ENCODE measurements at places on chromosomes 11 and 22.

- DNase-seq = peak; percentile 77
These were observed 21.0 kb upstream of the MS4A6E start for GRCh38 chr11:60305906-60306619.

- DNase-seq = peak; percentile 91
These were observed 24.1 kb downstream of the GRAMD1B start for GRCh38 chr11:123454060-123454651.

- peak; percentile 55 for DNase-seq
These were observed 505 bp downstream of the ZNF214 start for GRCh38 chr11:7019500-7020182.

DNA sequence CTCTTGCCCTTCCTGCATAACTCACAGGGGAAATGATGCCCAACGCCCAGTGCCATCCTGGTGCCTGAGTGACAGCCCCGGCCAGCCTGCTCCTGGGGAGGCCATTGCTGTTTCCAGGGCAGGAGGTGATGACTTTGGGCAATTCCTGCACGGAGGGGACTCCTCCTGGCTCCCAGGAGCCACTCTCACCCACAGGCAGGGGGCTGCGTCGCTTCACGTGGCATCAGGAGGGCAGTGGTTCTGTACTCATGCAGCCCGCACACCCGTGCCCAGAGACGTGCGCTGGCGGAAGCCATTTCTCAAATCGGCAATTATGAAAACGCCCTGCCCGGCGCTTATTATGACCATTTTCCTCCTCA lies 272.3 kb downstream of the CTTN start:
- no peak for DNase-seq

DNA sequence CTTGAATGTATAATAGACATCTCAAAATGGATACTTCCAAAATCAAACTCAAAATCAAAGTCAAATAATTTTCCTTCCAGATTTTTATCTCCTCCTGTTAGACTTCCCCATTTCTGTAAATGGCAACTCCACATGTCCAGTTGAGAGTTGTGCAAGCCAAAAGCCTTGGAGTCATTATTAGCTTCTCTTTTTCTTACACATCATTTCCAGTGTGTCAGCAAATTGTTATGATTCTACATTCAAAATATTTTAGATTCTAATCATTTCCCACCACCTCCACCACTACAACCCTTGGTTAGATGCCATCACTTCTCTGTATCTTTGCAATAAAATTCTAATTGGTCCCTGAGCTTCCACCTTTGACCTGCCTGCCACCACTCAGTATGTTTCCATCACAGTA lies 155.7 kb downstream of the CNTN5 start:
- DNase-seq = peak; percentile 32

DNA sequence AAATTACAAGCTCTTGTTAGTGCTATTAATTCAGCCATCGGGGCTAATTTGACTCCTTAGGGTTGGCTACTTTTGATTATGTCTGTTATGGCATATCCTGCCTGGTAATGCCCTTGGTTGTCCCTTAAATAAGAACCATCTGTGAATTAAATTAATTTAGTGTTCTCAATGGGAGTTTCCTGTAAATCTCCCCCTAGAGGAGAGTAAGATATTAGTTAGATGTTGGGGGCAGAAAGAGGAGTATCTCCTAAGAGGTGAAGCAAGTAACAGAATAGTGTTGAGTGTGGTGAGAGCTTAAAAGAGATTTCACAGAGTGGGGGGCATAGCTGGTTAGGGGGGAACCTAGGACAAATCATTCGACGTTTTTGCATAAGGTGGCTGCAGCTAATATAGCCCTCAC lies 1126.9 kb downstream of the JRKL start:
- DNase-seq = peak; percentile 7

GRCh38 chr22:34414467-34415440 lies 494.5 kb upstream of the LARGE1 start:
- DNase-seq = peak; percentile 16

- peak; percentile 30 for DNase-seq
These were observed 49.2 kb upstream of the EMID1 start for GRCh38 chr22:29156507-29156906.

GRCh38 chr11:72482211-72482812 lies 48.0 kb upstream of the CLPB start:
- DNase-seq = peak; percentile 90

- DNase-seq = no peak
These were observed 69.7 kb downstream of the RPS6KA4 start for GRCh38 chr11:64428693-64429092.

- DNase-seq = peak; percentile 25
These were observed 498.7 kb downstream of the METTL15 start for GRCh38 chr11:28606930-28607329.

DNA sequence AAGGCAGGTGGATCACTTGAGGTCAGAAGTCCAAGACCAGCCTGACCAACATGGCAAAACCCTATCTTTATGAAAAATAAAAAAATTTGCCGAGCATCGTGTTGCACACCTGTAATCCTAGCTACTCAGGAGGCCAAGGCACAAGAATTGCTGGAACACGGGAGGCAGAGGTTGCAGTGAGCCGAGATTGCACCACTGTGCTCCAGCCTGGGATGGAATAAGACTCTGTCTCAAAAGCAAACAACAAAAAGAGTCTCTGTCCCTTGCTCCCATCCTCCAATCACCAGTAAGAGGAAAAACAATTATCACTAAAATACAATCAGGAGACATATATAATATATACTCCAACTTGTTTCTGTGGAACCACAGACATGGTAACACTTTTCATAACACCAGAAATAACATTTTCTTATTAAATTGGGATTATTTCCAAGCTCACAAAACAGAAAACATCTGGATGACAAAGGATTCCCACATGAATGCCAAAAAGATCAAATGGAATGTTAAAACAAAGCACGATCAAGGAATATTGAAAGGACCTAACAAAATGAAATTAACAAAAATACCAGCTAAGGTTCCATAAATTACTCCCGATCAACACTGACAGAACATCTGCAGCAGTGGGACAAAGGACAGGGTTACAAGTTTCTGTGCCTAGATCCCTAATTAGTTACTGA lies 15.2 kb downstream of the FCHSD2 start:
- no peak for DNase-seq

DNA sequence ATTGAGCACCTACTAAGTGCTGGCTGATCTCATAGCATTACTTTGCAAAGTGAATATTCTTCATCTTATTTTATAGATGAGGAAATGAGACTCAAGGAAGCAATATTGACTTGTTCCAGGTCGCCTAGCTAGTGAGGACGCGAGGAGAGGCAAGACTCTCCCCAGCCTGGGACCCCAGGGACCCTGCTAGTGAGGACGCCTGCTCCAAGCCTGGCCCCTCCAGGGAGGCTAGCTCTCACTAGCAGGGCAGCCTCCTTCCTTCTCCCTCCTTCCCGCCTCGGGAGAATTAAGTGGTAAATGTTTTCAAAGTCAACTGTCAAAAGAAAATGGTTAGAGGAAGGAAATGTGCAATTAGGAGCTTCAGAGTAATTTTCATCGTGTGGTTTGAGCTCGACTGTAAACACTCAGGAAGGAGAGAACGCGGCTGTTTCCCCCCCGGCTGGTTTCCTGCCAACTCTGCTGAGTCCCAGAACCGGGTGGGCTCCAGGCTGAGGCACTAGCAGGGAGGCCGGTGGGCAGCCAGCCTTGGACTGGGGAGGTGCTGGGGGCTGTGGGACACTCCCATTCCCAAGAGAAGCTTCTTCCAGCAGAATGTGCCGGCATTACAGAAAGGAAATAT lies 17.9 kb downstream of the MYEOV start:
- DNase-seq = no peak

DNA sequence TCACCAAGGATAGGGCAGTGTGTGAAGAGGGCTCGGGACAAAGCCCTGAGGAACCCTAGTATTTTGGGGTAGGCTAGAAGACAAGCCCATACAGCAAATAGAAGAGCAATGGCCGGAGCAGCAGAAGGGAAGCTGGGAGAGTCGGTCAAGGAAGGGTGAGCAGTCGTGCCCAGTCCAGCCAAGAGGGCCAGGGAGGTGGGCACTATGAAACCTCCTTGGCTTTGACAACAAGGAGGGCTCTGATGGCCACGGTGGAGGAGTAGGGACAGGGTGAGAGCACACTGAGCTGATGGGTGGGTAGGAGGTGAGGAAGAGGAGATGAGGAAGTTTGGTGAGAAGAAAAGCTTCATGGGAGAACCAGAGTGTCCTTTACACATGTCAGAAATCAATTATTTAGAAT lies 2.2 kb upstream of the YWHAH start:
- no peak for DNase-seq

All from ELR (cell line).